ENCODE measurements at places on chromosomes 5 and 9.
A peak's percentile ranks its signal among the peaks of the same experiment; 100 is the strongest.

DNA sequence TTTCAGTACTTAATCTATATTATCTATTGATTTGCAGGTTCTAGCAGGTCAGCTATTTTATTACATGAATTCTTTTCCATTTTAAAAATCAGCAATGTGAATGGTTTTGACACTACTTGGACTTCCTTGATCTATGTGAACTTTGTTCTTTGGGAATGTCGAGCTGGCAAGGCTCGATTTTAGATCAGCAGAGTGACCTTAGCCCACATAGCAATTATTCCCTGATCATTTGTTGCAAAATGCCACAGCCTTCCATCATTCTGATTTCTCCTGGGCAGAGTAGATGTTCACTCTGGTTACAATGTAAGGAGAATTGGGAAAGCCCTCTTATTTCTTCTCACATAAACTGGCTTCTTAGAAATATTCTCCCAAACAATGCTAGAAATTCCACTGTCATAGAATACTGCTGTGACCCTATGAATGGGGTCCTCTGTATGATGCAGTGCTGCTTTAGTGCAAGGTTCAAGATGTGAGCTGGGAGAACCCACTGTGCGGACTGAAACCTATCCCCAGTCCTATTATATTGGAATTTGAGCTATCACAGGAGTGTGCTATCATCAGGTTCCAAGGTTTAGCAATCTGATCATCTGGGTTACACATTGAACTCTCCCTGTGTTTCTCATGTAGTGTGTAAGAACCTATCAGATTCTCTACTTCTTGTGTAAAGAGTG is 15.7 kb upstream of the GDA start:
- no peak for DNase-seq

DNA sequence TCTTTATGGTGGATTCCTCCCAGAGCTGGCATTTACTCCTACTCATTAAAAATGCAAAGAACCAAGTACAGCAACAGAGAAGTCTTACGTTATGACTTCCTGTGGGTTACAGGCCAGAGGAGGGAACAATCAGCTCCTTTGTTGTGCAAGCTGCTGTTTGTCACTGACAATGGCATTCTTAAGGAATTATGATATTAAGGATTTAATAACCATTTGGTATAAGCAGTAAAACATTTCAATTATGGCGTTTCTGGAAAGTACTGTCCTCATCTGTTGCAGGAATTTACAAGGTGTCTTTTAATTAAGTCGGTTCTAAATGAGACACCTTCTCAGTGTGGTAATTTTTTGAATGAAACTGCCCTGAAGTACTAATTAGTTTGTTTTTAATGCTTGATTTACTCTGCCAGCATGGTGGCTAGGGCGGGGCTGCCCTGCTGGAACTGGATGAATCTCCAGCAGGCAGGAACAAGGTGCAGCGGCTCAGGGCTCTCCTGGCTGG is 49.1 kb upstream of the VDAC1 start:
- no peak for DNase-seq

DNA sequence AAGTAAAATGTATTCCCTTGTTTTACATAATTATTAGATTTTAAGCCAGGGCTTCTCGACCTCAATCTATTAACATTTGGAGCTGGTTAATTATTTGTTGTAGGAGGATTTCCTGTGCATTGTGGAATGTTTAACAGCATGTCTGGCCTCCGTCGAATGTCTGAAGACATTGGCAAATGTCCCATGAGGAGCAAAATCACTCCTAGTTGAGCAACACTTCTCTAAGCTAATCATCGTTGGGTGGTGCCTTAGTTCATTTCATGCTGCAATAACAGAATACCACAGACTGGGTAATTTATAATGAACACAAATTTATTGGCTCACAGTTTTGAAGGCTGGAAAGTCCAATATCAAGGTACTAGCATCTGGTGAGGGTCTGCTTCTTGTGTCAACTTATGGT is 13.4 kb upstream of the VPS13A start:
- no peak for DNase-seq

GRCh38 chr5:58231041-58231440 is 228.8 kb downstream of the PLK2 start:
- DNase-seq: no peak

DNA sequence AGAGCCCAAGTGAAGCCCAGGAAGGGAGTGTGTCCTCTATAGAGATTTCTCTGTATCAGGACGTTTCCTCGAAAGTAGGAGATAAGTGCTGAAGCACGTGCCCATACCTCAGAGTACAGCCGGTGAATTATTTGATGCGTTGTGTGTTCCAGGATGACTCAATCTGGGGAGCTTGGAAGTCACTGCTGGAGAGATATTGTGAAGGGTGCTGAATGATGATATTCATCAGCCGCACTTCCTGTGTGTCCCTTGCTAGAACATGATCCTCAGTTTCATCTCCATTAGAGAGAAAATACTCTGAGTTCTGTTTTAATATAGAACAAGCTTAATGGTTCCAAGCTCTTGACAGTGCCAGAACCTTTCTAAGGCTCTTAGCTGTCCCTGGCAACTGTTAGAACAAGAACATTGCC is 402.3 kb upstream of the ADAMTSL1 start:
- no peak for DNase-seq

DNA sequence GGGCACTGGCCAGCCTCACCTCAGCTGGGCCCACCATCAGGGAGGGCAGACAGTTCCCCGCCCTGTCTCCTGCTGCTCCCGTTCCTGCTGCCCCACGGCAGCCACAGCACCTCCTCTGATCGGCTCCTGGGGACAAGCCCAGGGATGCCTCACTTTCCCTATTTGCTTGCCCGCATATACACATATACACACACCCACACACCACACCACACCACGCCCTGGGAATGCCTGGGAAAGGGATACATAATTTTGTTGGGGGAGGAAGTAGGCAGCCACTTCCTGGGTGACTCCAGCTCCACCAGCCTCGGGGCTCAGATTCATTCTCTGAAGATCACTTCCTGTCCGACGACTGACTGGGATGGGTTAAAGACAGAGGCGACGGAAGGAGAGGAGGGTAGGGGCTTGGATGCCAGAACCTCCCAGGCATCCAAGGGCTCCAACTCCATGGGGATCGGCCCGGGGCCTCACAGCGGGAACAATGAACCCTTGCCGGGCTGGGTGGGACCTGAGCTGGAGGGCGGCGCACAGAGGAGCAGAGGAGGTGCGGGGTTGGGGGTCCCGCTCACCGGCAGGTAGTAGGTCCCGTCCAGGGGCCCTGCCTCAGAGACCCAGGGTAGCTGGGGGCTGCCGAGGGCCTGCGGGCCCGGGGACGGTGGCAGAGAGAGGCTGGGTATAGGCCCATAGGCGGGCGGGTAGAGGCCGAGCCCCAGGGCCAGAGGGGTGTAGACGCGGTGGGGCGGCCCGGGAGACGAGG is 2.0 kb upstream of the MZB1 start:
- DNase-seq: no peak

- no peak for DNase-seq
These were observed 101.5 kb upstream of the ARRDC3 start for GRCh38 chr5:91484662-91485061.

DNA sequence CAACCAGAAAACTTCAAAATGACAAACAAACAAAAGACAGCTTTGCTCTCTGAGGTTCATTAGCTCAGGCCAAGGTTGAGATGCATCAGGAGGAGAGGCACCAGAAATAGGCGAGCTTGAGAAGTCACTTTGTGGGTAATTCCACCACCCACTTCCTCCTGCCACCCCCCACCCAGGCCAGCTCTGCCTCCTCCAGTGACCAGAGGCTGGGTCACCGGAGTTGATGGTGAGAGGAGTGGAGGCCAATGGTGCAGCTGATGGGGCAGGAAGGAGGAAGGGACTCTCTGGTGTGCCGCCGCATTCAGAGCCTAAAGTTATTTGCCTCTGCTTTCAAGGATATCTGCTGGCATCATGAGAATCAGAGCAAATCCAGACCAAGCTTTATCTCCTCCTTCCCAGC is 73.8 kb upstream of the ASTN2 start:
- DNase-seq: no peak

- DNase-seq: no peak
These were observed 368.9 kb downstream of the CDH9 start for GRCh38 chr5:26669523-26669922.

- no peak for DNase-seq
These were observed 133.5 kb downstream of the CD180 start for GRCh38 chr5:67063055-67063454.

DNA sequence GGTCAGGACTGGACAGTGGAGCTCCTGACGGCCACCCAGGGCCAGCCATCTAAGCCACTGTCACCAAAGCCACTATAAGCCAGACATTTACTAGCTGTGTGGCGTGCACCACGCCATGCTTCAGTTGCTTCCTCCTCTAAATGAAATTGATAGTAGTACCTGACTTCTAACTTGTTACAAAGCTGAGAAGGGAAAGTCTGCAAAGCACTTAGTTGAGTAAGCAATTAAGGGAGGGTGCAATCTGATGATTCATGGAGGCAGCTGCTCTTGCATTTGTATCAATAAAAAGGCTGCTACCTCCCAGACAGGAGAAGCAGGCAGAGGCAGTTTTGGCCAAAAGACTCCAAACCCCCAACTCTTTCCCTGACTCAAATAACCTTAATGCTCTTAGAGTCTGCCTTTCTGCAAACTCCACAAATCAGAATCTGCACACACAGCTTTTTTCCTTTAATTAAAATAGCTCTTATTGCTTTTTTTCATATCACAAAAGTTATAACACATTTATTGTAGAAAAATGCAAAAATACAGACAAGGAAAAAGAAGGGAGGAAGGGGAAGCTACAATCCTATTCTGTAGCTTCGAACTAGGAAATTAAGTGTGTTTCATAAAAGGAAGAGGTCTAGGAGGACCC is 19.3 kb upstream of the RAPGEF1 start:
- no peak for DNase-seq

- DNase-seq: no peak
These were observed 616.8 kb downstream of the TLE4 start for GRCh38 chr9:80188579-80188978.

DNA sequence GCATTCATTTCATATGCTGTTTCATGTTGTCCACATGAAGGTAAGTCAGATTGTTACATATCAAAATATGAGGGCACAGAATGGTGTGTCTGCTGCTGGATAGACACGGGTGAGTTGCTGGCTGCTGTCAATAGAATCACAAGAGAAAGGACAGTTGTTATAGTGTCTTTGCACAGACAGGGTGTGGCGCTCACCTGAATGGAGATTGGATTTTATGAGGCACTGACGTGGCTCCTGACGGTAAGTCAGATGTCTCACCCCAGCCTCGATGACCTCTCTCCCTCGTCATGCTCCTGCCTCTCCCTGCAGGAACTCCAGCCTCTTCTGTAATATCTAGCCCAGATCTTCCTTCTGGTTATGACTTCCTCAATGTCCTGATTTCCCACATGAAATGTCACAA is 75.4 kb upstream of the SELENOP start:
- DNase-seq: no peak

- DNase-seq: no peak
These were observed 558.5 kb upstream of the ZNF462 start for GRCh38 chr9:106304401-106304920.

DNA sequence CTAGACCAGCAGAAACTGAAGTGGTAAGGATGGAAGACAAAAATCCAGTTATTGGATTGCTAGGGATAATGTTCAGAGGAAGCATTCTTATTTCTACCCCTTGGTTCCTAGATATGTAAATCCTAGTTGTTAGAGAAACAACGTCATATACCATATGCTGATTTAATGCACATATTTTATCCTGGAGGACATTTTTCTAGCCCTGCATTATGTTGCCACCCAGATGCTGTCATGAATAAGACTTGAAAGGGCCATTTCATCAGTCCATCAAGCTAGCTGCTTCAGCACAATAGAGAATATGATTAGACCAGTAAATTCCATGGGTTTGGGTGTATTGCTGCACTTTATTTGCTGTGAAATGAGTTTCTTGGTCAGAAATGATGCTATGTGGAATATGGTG is 1736.4 kb downstream of the MAT2B start:
- DNase-seq: no peak

- DNase-seq: no peak
These were observed 45.4 kb upstream of the MYOT start for GRCh38 chr5:137822158-137822764.

GRCh38 chr5:150448952-150449516 is 505 bp downstream of the RPS14 start:
- DNase-seq: no peak

- peak; percentile 93 for DNase-seq
These were observed at the start of gene MYORG for GRCh38 chr9:34376596-34377403. Gene MYORG, minus strand, starts transcription at chr9:34376898. Its CDS starts 3,955 bp downstream, at chr9:34372943.

GRCh38 chr5:147586832-147587231 is 77.0 kb upstream of the DPYSL3 start:
- no peak for DNase-seq

- no peak for DNase-seq
These were observed 20.1 kb downstream of the ODF2 start for GRCh38 chr9:128475867-128476266.

GRCh38 chr9:4803670-4804530 is 11.2 kb downstream of the RCL1 start:
- DNase-seq: no peak

DNA sequence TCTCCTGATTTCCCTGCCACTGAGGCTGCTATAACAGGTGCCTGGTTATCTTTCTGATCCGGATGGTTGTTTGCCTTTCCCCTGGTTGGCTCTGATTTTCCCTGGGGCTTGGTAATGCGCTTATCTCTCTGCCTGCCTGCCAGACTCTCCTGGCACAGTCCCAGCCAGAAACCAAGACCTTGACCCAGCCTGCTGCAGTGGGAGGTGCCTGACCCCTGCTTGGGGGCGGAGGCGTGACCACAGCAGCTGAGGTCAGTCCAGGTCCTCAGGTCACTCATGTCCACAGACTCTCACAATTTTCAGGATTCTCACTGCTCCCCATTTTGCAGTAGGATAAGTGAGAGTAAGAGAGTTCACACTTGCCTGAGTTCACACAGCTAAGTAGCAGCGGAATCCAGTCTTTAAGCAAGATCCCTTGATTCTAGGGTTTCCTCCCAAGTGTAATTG is 24.4 kb upstream of the SYNPO start:
- no peak for DNase-seq

DNA sequence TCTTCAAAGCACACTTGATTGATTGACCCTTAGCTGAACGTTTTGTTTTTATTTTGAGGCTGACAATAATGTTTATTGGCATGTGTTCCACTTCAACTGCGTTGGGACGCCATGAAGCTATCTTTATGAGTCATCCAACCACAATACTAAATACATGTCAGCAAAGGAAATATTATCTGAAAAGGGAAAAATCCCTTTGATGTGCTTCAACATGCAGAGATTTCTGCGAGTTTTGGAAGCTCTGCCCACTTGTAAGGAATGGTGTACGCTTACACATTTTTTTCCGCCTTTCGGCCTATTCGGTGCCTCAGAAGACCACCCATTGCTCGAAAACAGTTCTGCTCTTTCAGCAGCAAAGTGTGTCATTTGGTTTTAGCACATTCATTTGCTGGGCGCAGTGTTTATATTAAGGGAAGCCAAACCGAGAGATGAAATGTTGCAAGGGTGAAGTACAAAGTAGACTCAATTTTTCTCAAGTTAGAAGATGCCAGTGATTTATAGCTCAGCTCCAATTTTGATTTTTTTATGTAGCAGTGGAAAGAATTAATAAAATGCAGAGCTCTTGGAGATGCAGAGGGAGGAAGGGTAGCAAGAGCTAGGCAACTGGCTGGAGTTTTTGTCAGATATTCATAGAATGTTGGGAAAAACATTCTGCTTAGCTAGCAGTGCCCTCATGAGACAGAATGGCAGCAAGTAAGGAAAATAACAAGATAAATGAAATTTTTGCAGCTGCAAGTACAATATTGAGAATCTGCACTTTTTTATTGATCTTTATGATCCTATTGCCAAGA is 68.9 kb downstream of the PRDM6 start:
- no peak for DNase-seq

Data from stimulated activated CD8-positive, alpha-beta memory T cell treated with anti-CD3 and anti-CD28 coated beads, Interleukin-15, amount 100 ng/mL, for 4 hours (primary cell).